Upper lobe of left lung (tissue), 6 donors: ENCODE measurements at places on chromosomes 3 and 15.

DNA sequence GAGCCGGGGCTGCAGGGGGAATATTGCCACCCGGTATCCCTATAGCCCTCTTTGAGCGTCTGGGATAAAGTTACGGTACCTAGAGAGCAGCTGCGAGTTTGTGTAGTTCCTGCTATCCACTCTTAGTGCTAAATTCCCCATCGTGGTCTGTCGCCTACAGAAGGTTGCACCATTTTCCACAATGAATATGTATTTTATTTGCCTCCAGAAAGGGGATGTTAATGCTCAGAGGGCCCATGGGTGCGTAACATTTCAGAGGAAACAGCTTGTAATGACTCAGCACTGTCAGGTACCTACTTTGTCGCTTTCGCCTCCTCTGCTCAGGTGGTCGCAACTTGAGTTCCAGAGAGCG lies 1.1 kb downstream of the SLCO3A1 start:
- no peaks in the 10 kb centered on the region for H3K27me3 ChIP-seq
- H3K27ac ChIP-seq, result peak overlapping the region; percentile 94
- H3K36me3 ChIP-seq, result no peaks in the 10 kb centered on the region
- H3K4me3 ChIP-seq, result peak overlapping the region; percentile 68

DNA sequence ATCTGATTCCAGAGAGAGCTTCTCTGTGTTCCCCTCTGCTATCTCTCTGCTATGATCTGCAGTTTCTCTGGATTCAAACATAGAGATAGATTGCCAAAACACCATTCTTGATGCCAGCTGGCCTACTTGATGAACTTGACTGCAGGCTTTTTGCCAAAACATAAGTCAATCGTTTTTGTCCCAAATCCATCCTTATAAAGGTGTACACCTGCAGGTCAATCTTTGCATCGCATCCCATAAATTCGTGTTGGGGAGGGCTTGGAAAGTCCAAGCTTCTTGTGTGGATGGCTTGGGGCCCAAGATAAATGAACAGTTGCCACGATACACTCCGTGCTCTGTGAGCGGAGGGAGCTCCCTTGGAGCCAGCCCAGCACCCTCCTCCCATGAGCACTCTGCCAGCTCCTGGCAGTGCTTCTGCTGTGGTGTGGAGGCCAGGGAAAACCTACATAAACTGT lies 2.7 kb downstream of the CERS3 start:
- no peak overlapping the region for H3K27ac ChIP-seq
- no peak overlapping the region for H3K4me3 ChIP-seq
- DNase-seq, result no peak
- H3K4me1 ChIP-seq, result no peaks in the 10 kb centered on the region
- no peaks in the 10 kb centered on the region for H3K36me3 ChIP-seq
- no peaks in the 10 kb centered on the region for H3K27me3 ChIP-seq

GRCh38 chr15:79025201-79025600 lies 65.4 kb downstream of the RASGRF1 start:
- no peak for DNase-seq
- H3K4me1 ChIP-seq, result no peaks in the 10 kb centered on the region
- no peak overlapping the region for H3K27ac ChIP-seq
- no peaks in the 10 kb centered on the region for H3K27me3 ChIP-seq
- no peak overlapping the region for H3K4me3 ChIP-seq
- no peaks in the 10 kb centered on the region for H3K36me3 ChIP-seq

GRCh38 chr15:98853161-98853560 lies 154.4 kb downstream of the PGPEP1L start:
- H3K4me3 ChIP-seq, result peak overlapping the region; percentile 1
- H3K27me3 ChIP-seq, result no peaks in the 10 kb centered on the region
- DNase-seq, result peak; percentile 91
- no peaks in the 10 kb centered on the region for H3K36me3 ChIP-seq
- H3K27ac ChIP-seq, result peak overlapping the region; percentile 79

DNA sequence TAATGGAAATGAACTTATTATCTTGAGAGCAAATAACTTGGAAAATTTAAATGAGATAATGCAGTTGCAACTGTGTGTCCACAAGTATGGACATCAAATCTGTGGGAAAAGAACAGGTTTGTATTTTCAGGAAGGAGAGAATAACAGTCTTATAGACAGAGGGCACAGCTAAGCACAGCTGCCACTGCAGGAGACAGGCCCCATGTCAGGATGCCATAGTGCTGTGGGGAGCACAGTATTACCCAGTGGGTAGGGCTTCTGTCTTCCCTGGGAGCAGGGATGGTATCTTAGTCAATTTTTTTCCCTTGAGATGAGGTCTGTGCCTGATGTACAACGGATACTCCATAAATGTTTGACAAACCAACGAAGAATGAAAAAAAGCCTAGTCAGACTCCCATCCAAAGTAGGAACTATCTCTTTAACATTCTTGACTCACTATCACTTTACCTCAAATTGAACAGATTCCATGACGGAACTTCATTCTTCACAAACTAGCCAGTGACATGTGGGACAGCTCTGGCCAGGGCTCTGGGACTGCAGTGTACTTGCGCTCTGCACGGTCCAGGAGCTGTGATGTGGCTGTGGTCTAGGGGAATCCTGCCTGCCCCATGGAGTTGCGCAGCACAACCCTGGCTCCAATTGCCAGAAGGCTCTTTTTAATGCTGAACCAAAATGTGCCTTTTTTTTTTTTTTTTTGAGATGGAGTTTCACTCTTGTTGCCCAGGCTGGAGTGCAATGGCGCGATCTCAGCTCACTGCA lies 48.3 kb downstream of the PARP14 start:
- H3K27me3 ChIP-seq, result no peaks in the 10 kb centered on the region
- H3K36me3 ChIP-seq, result peaks cover 17% of the 10 kb centered on the region
- no peak for DNase-seq

DNA sequence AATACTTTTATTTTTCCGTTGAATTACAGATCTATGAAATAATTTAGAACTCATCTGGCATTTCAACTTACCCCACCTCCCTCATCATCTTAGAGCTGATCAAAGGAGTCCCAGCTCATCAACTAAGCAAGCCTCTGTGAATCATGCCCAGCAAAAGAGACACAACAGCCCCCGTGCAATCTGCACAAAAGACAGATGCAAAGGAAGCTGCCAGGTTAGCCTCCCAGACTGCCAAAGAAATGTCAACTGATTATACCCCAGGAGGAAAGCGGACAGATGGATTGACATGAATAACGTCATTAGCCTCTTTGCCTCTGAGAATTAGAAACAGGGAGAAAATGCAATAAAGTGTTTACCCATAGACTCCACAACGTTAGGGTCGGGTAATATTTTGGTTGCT lies 75.0 kb downstream of the GABRB3 start:
- H3K4me3 ChIP-seq, result no peak overlapping the region
- no peaks in the 10 kb centered on the region for H3K27me3 ChIP-seq
